ENCODE measurements at places on chromosomes 16 and 17.

- no peak for DNase-seq
These were observed 17.4 kb downstream of the CDIPT start for GRCh38 chr16:29845656-29846055.

DNA sequence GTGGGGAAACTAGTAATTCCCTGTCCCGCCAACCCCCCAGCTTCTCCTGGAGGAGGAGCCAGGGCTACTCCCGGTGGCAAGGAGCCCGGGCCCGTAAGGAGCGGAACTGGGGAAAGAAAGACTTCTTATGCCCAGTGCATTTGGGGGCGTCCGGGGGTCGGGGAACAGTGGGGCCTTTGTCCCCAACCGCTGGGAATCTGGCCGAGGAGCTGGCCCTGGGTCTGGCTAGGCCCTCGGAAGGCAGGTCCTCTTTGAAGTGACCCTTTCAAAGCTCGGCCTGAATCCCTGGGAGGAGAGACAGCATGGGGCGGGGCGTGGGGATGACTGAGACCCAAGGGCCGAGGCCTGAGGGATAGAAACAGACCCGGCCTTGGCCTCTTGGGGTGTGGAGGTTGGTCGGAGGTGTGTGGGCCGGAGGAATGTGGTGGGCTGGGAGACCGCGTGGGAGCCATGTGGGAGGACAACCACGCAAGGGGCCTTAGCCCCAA lies 6.0 kb downstream of the ARHGAP23 start:
- no peak for DNase-seq

DNA sequence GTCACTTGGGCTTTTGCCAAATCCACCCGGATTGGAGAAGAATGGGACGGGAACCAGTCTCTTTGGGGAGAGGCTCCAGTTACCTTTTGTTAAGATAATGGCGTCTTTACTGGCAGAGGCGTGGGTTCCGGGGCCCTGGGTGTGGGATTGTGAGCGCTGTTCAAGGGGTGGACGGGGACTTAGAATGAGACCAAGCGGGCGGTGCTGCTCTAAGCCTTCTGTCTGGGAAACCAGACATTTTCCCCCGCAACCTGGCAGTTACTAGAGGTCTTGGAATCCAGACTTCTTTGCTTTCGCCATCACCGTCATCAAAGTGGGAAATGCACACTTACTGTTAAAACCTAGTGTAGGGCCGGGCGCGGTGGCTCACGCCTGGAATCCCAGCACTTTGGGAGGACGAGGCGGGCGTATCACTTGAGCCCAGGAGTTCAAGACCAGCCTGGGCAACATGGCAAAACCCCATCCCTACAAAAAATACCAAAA lies 706 bp downstream of the TEN1 start:
- no peak for DNase-seq

DNA sequence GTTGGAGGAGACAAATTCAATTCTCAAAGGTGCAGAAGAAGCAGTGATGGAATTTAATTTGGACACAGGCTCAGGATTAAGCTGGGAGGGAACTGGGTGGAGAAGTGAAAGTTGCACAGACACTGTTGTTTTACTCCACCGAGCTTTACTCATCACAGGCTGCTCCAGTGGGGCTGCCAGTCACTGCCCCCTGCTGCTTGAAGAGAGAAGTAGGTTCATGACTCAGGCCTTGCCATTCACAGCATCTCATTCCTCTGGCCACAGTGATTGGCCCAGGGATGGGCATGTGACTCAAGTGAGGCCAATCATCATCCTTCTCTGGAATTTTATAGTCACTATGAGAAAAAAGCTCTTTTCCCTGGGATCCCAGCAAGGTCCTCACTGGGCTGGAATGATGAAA lies 11.8 kb downstream of the GNAO1 start:
- no peak for DNase-seq

DNA sequence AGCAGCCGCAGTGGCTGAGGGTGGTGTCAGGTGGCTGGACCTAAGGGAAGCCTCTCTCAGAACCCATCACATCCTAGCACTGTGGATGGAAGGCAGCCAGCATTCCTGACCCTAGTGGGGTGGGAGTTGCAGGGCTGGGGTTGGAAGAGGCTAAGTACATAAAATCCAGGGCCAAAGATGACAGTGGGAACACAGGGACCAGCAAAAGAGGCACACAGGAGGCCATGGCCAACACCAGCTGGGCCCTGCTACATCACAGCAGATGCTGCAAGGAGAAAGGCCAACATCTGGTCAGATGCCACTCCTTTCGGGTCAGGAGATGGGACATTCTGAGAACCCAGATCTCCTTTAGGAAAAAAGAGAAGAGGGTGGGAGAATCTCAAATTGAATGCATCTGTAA lies 415.4 kb downstream of the SLC39A11 start:
- no peak for DNase-seq

GRCh38 chr16:79369796-79370195 lies 230.7 kb downstream of the MAF start:
- DNase-seq: no peak

DNA sequence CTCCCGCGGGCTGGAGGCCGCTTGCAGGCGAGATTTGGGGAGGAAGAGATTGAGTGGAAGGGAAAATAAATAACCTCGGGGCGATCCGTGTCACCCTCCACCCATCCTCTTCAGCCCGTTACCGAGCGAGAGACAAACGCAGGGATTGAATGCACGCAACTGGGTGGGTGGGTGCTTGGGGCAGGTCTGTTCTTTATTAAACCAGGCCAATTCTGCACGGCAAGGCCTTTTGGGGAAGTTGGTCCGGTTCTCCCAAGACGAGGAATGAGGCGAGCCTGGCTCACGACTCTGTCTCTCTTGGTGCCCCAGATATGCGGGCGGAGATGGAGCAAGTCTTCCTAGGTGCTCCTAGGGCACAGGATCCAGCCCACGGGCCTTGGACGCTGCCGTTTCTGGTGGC lies 396 bp upstream of the HOXB7 start:
- DNase-seq: no peak

DNA sequence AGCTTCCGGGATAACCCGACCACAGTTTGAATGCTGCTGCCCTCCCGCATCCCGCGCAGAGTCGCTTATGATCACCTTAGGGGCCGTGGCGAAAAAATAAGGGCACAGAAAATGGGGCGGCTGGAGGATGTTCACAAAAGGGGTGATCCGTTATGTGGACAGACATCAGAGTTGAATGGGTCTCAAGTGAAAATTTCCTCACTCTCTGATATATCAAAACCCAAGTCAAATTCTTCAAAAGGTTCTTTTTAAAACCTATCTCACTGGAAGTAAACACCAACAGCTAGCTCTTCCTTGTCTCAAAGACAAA lies 400 bp upstream of the CEP112 start:
- no peak for DNase-seq

GRCh38 chr17:59266745-59267144 lies 46.4 kb downstream of the GDPD1 start:
- DNase-seq: no peak

DNA sequence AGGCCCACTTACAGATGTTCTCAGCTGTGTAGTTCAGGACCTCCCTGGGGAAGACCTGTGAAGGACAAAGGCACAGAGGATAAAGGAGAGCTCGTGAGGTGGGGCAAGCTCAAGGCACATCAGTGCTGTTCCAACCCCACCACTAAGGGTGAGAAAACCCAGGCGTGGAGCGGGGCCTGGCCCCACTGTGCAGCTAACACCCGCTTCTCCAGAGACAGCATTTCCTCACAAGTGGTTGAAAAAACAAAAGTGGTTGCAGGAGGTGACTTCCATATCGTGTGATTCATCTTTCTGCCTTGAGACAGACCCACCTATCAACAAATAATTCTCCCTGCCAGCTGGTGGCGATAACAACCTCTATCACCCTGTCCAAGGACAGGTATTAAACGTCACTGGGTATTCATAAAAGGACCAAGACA lies 30.0 kb downstream of the SNN start:
- no peak for DNase-seq

GRCh38 chr16:9680968-9681367 lies 501.3 kb downstream of the GRIN2A start:
- DNase-seq: no peak

GRCh38 chr16:19346335-19346922 lies 60.9 kb downstream of the CLEC19A start:
- DNase-seq: no peak

- DNase-seq: no peak
These were observed 36.8 kb upstream of the ZNF469 start for GRCh38 chr16:88345721-88346560.

DNA sequence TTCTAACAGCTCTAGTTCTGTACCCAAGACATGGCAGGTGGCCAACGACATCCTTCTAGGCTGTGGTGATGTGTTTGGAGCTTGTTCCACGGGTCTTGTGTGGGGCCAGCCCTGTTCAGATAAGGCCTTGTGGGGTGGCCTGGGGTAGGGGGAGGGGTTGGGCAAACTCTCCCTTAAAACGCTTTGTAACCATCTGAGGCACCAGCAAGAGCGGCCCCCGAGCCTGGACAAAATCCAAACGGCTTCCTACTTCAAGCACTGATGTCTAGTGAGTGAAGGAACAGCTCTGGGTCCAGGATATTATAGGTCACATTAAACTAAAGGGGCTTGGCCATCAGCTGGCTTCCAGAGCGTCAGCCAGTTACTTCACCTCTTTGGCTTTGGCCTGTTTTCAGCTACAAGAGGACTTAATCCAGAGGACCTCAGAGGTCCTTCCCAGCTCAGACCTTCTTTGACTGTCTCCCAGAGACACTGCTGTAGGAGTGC lies 11.9 kb downstream of the SERPINF1 start:
- DNase-seq: no peak

DNA sequence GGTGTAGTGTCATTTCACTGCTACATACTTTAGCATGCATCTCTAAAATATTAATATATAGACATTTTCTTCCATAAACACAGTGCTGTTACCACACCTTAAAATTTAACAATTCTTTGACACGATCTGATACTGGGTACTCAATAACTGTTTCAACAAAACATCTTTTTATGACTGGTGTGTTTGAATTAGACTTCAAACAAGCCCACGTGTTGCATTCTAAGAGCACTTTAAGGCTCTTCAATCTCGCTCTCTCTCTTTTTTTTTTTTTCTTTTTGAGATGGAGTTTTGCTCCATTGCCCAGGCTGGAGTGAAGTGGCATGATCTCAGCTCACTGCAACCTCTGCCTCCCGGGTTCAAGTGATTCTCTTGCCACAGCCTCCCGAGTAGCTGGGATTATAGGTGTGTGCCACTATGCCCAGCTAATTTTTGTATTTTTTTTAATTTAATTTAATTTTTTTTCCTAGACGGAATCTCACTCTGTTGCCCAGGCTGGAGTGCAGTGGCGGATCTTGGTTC lies 15.8 kb upstream of the SLC46A1 start:
- DNase-seq: no peak

DNA sequence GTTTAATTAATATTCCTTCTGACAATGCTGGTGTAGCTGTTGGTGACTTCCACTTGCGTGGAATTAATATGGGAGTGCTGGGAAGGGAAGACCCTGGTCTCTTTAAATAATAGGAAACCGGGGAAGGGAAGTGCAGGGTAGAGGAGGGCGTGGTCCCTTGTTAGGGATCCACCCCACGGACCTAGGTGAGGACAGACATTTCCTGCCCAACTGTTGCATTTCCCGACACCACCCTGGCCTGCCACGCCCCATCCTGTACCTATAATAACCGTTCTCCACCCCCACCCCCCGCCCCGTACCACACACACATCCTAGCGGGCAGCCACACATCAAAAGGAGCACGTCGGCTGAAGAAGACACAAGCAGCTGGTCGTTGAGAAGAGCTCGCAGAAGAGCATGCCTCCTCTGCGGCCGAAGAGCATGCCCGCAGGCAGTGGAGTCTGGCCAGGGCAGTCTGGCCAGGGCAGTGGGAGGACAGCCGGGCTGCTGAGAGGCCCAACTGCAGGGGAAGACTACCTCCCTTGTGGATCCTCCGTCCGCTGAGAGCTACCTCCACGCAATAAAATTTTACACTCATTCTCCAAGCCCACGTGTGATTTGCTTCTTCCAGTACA lies 36.8 kb upstream of the MMD start:
- DNase-seq: no peak

DNA sequence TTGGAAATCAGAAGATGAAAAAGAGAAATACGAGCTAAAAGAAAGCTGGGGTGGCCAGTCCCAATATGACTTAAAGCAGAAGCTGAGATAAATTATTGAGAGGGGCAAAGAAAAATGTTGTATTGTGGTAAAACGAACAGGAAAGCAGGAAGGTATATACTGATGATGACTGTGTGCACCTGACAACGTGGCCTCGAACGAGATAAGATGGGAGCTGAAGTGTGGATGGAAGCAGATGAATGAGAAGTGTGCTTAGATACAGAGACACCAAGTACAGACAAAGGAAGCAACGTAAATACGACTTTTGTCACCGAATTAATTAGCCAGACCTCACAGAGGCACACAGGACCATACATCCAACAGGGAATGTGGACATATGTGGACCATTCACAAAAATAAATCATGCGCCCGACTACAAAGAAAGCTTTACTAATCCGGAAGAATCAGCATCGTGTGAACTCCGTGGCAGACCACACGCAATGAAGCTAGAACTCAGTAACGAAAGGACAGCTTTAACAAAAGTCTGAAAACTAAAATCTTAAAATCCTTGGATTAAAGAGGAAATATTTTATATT lies 218.7 kb downstream of the RPTOR start:
- DNase-seq: no peak

DNA sequence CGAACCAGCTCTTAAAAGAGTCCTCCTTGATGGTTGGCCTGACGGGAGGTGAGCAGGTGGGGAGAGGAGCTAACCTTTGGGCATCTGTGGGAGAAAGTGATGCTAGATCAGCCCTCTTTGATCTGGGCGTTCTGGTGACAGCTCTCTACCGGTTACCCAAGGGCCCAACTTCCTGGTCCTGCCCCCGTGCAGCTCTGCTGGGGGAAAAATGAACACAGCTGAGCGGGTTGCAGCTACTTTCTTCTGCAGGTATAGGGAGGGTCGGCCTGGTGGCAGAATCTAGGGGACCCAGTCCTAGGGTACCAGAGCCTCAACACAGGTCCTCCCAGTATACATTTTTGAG lies 2.9 kb downstream of the SHISA9 start:
- no peak for DNase-seq

Data from esophagus squamous epithelium (tissue), 5 donors.